ENCODE measurements at places on chromosomes 5 and 9.

DNA sequence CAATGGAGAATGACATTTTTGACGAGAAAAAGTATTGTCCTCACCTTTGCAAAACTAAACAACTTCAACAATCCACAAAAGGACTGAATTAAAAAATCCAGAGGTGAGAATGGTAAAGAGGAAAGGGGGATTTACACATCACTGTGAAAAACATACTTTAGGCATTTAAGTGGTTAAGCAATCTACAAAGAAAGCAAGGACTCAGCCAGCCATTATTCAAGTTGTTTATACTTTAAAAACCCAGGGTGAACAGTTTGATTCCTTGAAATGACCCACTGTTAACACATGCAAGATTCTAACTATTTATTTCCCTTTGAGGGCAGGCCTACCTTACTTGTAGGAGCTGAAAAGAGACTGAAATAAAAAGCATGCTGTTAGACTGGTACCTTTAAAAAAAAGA, 29.3 kb downstream of the TUT7 start:
- no peak for DNase-seq

- DNase-seq = no peak
Measured at GRCh38 chr5:28808967-28809810, 1770.8 kb upstream of the CDH9 start.

DNA sequence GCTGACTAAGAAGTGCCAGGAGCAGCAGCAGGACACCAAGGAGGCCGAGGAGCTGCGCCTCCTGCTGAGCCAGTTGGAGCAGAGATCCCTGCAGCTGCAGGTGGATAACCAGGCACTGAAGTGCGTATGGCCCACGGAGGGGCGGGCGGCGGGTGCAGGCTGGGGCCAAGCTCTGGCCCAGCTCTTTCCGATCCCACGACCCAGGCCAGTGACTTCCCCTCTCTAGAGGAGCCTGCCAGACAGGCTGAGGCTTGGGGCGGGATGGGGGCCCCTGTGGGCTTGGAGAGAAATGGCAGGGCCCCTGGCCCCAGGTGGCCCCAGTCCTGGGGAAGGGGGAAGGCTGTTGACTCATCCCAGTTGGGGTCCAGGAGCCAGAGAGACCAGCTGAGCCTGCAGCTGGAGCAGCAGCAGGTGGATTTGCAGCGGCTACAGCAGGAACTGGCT, 3.6 kb downstream of the PTRH1 start:
- DNase-seq = no peak

GRCh38 chr9:134929193-134930158, 11.8 kb upstream of the FCN1 start:
- DNase-seq = peak; percentile 62

- DNase-seq = no peak
Measured at GRCh38 chr9:136769710-136770191, 5.4 kb upstream of the LCN15 start.

DNA sequence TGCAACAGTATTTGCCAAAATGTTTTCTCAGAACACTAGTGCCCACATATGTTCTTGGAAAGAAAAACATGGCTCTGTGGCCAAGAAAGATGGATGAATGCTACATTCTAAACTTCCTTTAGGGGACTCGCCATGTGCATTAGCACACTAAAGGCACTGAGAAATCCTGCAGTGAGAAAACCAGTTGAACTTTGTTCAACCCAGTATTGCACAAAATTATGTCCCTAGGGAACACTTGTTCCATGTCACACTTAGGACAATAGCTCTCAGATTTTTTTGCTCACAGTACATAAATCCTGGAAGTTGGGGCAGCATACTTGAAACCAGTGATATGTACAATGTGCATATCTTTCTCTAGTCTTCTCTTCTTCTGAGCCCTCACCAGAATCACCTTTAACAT, 96.6 kb downstream of the ADRB2 start:
- DNase-seq = no peak

- DNase-seq = no peak
Measured at GRCh38 chr5:97986069-97986468, 787.4 kb upstream of the RGMB start.

DNA sequence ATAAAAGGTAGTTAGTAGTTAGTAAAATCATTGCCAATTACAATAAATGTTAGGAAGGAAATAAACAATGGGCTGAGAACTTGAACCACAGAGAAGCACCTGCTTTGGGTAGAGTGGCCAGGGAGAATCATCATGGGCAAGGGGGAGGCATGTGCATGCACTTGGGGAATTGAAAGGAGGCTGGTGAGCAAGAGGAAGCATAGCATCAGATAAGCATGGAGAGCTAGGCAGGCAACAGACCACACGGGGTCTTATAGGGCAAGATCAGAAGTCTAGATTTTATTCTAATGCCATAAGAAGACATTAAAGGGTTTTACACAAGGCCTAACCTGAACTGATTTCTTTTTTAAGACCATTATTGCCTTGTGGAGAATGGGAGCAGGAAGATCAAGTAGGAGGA, 93.4 kb downstream of the PIP5K1B start:
- DNase-seq = no peak

DNA sequence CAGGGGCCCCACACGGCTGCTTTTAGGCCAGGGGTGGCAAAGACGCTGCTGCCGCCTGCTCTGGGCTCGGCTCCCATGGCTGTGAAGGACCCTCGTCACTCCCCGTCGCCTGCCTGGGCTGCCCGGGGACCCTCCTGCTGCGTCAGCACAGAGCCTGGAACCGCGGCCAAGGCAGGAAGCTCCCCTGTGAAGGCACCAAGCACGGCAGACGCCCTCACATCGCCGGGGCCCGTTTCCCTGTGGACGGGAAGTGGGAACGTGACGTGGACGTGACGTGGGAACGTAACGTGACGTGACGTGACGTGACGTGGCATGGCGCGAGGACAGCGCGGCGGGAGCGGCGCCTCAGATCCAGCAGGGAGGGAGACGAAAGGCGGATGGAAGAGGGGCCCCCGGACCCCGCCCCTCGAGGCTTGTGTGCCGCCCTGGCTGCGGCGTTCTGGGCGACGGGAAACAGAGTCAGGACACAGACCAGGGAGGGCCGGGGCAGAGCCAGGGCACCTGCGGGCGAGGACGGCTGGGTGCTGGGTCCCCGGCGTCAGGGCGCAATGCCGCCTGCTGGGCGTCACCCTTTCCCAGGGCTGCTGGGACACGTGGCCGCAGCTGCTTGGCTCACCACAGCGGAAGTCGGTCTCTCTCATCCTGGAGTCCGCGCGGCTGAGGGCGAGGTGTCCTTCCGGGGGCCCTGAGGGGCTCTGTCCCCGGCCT, 53.1 kb downstream of the MRPL36 start:
- no peak for DNase-seq

DNA sequence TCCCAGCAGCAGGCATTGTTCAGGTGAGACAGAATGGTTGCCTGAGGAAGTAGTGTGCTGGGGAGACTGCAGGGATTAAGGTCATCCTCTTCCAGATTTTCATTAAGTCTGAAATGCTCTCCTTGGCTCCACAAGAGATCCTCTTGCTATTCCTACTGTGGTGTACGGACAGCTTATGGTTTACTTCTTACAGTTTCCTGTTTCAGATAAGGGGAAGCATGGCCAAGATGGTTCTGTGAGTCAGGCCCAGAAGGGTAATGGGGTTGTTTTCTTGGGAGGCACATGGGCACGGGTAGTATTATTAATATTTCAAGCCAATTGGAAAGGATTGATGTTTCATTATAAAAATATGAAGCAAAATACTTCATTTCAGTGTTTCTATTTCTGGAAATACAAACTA, 42.9 kb downstream of the GLRX start:
- no peak for DNase-seq

DNA sequence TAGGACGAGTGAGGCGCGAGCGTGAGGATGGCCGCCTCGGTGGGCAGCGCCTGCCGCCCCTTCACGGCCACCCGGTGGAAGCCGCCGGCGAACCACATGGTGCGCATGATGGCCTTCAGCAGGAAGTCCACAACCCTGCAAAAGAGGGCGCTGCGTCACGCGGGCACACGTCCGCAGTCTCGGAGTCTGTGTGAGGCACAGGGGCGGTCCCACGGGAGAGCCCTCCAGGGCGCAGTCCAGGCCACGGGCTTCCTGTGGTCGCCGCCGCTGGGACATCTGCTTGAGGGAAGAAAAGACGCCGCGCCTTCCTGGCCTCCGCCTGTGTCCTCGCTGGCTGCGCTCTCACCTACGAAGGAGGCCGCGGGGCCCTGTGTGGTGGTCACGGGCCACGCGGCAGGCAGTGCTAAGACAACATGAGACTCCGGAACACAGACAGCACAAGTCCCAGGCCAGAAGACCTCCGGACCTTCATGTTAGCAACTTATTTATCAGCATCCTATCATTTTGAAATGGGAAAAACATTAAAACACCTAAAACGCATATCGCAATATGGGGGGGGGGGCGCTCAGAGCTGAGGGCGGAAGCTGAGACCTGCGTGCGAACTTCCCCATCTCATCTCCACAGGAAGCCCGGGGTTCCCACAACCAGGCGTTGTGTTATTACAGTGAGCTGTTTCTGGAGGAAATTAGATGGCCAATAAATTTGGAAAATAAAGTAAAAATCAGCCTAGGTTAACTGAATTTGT, 28.8 kb downstream of the LPCAT1 start:
- DNase-seq = peak; percentile 43

DNA sequence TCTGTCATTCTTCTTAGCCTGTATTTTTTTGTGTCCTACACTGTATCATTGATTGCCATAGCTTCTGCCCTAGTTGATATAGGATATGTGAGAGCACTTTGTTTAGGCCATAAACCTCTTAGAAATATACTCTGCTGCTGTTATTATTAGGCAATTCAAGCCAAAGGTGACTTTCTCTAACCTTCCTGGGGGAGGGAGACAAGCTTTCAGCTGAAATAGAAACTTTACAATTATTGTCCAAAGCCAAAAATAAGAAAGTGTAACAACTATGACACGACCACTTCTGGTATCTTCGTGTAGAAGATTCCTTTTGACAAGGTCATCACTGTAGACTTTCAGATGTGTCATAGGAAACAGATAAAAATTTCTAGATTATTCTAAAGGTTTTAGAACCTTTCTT, 12.2 kb upstream of the CSNK1A1 start:
- DNase-seq = no peak

DNA sequence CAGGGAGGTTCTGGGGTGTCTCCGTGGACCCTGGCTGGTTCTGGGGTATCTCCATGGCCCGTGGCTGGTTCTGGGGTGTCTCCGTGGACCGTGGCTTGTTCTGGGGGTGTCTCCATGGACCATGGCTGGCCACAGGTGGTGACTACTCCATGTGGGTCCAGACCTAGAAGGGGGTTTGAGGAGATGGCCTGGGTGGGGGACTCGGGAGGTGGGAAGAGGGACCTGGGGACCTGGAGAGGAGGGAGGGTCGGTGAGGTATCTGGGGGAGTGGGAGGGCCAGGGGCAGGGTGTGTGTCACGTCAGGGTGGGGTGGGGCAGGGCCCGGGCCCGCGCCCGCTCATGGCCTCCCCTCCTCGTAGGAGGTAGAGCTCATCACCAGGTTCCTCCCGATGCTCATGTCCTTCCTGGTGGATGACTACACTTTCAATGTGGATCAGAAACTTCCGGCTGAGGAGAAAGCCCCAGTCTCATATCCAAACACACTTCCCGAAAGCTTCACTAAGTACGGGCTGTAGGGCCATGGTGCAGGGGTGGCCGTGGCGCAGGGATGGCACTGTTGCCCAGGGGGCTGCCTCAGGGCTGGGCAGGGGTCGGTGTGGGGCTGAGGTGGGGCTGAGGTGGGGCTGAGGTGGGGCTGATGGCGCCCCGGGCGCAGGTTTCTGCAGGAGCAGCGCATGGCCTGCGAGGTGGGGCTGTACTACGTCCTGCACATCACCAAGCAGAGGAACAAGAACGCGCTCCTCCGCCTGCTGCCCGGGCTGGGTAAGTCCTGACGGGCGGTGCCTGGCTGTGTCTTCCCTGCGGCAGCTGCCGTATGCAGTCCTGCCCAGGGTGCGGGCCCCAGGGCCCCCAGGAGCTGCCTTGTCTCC, 10.7 kb upstream of the TOR4A start:
- no peak for DNase-seq

DNA sequence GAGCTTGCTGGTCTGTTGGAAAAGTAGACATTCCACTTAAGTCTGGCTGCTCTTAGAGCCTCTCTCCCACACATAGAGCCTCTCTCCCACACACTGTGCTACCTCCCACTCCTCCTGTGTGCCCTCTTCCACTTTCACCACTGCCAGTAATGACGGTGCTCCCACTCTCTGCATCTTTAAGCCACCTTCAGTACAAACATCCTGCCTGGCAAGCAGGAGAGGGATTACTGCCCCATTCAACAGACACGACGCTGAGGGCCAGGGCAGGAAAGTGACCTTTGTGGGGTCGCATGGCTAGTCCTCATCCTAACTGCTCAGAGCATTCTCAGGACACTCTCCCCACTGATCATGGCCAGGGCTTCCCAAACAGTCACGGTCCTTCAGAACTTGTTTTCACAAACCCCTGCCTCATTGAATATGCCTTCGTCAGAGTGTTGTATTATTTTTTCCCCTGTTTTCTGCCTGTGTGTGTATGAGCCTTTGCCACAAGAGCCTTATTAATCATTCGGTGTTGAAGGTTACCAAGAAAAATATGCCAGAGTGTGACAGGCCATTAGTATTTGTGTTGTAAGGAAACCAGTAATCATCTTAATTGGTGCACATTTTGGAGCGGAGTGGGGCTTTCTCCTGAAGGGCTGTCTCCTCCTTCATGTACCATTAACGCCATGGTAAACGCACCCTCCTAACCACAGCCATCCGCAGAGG, 87.1 kb upstream of the SAP30L start:
- no peak for DNase-seq
